ENCODE measurements at places on chromosomes 16 and 17.

GRCh38 chr17:4953451-4953961 lies 2.6 kb downstream of the ENO3 start:
- DNase-seq = no peak

DNA sequence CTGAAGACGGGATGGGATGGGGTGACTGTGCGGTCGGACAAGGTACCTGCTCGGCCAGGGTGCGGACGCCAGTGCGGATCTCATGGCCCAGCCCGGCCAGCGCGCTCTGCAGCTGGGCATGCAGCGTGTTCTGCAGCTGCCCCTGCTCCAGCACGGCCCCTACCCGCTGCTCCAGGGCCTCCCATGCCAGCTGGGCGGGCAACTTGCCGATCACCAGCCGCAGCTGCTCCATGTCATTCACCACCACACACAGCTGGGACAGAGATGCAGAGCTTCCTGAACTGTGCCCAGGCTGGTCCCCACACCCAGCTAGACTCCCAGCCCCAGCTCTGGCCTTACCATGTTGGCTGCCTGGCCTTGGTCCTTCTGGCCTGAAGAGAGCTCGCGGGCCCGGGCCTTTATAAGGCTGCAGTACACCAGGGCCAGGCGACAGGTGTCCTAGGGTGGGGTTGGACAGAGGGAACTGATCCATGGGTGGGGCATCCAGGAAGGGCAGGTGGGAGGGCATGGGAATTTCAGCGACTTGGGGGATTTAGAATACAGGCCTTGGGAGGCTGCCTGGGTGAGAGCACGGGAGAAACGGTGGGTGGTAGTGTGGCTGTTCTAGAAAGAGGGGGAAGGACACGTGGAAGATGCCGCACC lies 9.8 kb downstream of the UNC13D start:
- no peak for DNase-seq

DNA sequence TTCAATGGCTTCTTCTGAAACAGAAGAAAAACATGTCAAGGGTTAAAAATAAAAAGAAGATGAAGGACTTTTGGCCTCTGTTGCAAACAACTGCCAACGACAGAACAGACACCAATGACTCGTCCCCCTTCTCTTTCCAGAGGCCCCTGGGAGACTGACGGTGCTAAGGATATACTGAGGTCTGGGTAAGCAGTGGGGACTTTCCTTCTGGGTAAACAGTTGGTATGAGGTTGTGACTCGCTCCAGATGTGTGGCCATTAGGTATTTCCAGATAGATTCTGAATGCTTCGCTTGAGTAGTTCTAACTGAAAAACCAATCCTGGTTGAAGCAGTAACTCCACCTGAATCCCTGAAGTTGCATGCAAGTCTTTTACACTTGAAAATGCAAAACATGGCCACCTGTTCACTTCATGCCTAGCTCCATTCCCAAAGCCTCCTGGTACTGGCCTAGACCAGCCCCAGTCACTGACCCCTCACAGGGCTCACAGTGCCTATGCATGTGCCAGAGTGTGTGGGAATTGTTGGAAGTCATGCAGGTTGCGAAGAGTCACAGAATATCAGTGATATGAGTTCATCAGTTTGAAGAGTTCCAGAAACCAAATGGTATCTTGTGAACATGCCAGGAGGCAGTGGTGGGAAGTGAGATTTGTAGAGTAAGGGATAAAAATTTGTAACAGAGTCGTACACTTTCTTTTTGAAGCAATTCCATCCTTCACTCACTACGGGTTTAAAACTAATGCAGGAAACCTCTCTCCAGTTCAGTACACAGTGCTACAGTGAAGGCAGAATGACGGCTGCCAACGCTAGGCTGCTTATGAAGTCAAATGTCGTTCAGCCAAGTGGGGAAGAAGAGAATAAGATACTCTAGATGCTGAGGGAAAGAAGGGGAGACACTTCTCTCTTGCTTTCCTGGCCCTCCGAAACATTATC lies 217.8 kb downstream of the ZFHX3 start:
- DNase-seq = no peak

- peak; percentile 90 for DNase-seq
Measured at GRCh38 chr17:68435876-68436842, 21.1 kb downstream of the WIPI1 start.

GRCh38 chr17:31074772-31075555 lies 19.8 kb upstream of the NF1 start:
- DNase-seq = no peak

- no peak for DNase-seq
Measured at GRCh38 chr17:73856556-73856955, 212.3 kb upstream of the SDK2 start.

- DNase-seq = no peak
Measured at GRCh38 chr16:86528061-86528929, 18.0 kb downstream of the FOXF1 start.

DNA sequence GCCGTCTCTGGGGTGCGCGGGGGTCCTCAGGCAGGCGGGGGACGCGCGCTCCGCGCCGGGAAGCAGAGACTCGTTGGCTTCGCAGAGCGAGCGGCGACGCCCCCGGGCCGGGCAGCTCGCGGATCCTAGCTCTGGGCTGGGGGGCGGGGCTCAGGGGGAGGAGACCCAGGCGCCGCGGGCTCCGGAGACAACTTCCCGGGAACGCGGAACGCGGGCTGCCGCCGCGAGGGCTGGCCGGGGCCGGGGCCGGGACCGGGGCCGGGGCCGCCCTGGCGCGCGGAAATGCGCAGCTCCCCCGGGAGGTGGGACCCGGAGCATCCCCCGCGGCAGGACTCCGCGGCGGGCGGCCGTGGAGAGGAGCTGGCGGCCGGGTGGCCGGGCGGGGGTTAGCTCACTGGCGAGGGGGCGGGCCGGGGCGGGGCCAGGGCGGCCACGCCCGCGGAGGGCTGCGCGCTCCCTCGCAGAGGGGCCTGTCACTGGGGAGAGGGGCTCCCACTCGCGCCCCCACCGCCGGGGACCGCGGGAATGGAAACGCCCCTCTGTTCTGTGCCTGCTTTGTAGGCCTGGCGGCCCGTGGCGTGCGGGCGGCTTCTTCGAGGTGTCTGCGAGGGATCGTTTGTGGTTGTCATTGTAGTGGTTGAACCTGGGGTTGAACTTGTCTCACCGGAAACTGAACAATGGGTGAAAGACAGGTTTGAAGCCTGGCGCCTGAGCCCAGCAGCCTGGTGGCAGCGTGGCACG lies at the start of gene GAS7:
TSS of gene GAS7 (minus strand) at position 98 of the 741 bp plus-strand sequence.
- no peak for DNase-seq

GRCh38 chr17:71461498-71462169 lies 659.2 kb upstream of the SOX9 start:
- DNase-seq = no peak

All from hematopoietic multipotent progenitor cell treated with erythropoietin and hydrocortisone succinate and interleukin-3 and kit ligand, for 17 days (in vitro differentiated cells).